Kidney capillary endothelial cell (primary cell): ENCODE measurements at places on chromosomes 6 and 20.

- no peak for DNase-seq
Observed at GRCh38 chr6:106702451-106703110, 73.2 kb downstream of the QRSL1 start.

DNA sequence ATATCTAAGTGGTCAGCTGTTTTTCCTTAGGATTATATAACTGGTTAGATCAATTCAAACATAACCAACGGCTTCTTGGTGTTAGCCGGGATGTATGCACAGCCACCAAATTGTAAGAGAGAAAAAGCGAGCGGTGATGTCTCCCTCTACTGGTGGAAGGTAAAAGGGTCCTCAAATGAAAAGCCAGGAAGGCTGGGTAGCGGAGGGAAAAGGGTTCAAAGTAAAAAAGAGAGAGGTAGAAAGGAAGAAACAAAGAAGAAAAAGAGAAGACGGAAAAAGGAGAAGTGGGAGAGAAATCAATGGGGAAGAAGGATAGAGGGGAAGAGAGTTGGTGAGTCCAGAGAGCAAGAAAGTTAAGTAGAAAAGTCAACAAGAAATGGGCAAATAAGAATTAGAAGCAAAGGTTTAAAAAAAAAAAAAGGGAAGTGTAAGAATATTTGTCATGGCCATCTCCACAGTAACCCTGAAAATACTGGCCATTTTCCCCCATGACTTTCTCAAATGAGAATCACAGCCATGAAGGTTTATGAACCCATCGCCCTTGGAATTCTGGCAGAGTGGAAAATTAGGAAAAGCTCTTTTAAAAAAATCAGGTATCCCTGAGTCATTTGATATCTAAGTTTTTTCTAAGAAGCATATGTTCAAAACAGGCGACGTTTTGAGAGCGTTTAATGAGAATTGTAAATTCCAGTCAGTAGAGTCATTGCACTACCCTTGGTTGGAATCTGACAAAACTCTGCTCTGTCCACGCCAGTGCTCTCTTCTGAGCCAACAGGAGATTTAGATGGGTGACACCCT, 155.6 kb upstream of the SNX9 start:
- peak; percentile 59 for DNase-seq

- no peak for DNase-seq
Observed at GRCh38 chr6:156992020-156992804, 215.0 kb downstream of the ARID1B start.

DNA sequence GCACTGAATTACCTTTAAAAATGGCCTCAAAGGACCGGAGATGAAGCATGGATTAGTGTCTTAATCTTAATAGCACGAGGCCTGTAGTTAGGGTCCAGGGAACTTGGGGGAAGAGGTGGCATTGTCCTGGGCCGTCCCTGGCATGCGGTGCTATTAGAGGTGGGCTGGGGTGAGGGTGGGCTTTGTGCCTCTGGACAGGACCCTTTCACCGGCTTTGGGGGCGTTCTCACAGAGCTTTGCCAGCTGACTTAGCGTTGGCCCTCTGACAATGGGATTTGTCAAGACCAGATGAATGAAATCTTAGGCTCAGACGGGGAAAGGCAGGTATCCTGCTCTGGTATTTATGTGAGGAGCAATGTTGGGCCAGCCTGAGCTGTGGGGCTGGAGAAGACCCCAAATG, 59.6 kb downstream of the ERMARD start:
- DNase-seq: no peak

GRCh38 chr6:93105017-93105416, 314.3 kb downstream of the EPHA7 start:
- DNase-seq: no peak

DNA sequence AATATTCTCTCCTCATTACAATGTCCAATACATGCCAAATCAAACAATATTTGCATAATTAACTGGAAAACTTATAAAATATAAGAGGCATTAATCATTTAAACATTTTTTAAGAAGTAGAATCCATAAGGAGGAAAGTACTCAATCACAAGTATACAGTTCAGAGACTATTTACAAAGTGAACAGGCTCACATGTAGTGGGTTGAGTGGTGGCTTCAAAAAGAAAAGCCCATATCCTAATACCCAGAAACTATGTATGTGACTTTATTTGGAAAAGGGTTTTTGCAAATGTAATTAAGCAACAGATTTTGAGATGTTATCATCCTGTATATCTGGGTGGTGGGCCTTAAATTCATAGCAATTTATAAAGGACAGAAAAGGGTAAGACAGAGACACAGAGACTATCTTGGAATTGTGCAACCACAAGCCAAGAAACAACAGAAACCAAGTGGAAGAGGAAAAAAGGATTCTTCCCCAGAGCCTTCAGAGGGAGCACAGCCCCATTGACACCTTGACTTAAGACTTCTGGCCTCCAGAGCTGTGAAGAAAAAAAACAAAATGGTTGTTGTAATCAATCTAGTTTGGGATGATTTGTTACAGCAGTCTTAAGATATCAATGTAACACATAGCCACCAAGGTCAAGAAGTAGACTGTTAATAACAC, 32.7 kb upstream of the CRISP1 start:
- no peak for DNase-seq
